NT2/D1 (cell line): ENCODE measurements at places on chromosomes 7 and 10.

DNA sequence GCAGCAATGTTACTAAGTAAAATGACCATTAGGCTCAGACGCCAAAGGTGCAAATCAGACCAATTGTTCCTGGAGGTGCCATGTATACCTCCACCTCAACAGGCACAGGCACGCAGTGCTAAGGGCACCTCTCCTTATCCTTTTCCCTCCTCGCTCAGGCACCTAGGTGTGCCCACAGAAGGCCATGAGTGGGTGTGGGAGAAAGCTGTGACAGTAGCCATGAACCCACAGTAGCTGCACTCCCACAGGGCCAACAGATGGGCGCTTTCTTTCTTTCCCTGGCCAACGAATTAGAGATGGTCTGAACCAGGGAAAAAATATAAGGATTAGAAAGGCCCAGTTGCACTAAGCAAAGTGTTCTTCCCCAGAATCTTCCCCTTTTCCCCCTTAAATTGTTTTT lies 15.5 kb upstream of the TNS3 start:
- no peak for DNase-seq

DNA sequence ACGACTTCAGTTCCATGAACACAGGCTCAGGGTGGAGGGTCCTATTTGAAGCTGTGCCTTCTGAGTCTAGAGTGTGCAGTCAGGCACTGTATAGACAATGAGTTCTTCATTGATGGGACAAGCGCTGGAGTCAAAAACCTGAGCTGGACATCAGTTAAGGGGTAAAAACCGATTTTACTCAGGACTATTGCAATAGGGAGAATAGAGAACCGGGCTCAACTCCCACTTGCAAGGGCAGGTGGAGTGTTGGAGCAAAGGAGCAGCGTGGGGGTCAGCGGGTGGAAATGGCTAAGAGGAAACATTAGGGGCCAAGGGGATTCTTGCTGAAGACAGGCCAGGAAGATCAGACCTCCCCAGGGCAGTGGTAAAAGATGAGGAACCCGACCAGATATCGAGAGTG lies 28.5 kb downstream of the PRLHR start:
- no peak for DNase-seq

DNA sequence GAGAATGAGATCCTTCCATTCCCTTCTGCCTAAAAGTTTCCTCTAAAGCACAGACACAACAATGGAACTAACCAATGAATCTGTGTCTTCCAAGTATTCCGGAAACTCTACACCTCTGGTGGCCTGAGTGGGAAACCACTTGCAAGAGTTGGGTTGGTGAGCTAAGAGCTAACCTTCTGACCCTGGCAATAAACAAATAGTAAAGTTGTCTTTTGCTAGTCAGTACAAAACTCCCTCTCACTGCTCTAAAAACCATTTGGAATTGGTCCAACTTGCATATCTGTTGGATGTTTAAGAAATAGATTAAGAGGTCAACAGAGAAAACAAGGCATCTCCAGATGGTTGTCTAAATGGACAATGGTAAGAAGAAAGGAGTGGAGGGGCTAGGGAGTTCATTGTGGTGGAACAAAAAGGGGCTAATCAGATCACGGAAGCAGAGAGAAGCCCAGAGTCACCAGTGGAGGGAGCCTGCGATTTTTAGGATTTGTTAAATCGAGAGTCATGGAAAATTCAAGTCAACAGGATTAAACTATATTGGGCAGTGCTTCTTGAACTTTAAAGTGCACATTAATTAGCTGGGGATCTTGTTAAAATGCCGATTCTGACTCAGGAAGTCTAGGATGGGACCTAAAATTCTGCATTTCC lies 192.3 kb downstream of the EVX1 start:
- no peak for DNase-seq

DNA sequence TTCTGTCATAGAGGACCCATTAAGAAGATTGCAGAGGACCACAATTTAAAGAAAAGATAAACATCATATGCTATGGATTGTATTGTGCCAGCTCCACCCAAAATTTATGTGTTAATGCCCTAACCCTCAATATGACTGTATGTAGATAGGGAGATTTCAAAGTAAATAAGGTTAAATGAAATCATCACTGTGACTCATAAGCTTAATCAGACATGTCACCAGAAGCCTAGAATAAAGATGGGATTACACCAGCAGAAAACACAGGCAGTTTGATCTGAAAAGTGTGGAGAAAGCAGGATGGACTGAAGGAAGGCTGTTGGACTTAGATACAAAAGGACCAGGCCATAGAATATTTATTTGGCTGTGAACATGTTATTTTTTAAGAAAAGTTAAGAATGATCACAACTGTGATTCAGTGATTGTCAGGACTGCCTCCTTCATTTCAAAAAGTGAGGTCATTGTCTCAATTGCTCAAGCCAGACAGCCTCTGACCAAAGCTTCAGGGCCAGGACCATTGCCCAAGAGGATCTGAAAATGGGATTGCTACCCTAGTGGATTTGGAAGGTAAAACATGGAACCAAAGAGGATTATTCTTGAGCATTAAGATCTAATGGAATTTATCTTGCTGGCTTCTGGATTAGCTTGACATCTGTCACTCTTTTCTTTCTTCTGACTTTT lies 270.8 kb upstream of the POM121L12 start:
- DNase-seq = no peak

- no peak for DNase-seq
Measured at GRCh38 chr7:925601-926000, 28.9 kb downstream of the ADAP1 start.

- no peak for DNase-seq
Measured at GRCh38 chr7:79810916-79811315, 323.7 kb upstream of the GNAI1 start.

DNA sequence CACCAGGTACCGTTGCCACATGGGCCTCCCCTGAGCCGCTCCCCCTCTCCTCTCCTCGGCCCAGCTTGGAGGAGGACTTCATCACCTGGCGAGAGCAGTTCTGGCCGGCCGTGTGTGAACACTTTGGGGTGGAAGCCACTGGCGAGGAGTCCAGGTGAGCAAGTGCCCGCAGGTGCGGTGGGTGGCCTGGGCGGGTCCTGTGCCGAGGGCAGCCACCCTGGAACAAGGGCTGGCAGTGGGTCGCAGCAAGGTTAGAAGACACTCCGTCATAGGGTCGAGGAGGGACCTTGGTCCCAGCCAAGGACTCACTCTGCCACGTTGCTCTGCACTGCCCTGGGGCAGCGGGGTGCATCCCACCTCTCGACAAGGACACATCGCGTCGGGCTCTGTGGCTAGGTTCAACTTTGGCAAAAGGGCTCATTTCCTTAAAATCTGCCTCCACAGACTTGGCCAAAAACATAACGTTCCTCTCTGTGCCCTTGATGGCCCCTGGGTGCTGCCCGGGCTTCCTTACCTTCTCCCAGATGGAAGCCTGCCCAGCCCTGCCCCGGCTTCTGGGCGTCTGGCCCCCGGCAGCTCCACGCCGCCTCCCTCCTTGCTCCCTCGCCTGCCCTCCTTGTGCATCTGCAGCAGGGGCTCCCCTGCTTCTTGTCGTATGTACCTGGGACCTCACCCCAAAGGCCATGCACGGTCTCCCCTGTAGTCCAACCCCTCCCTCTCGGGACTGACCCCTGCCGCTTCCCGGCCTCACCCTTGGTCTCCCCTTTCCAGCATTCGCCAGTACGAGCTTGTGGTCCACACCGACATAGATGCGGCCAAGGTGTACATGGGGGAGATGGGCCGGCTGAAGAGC lies 12.7 kb downstream of the TMEM120A start:
- DNase-seq = no peak

DNA sequence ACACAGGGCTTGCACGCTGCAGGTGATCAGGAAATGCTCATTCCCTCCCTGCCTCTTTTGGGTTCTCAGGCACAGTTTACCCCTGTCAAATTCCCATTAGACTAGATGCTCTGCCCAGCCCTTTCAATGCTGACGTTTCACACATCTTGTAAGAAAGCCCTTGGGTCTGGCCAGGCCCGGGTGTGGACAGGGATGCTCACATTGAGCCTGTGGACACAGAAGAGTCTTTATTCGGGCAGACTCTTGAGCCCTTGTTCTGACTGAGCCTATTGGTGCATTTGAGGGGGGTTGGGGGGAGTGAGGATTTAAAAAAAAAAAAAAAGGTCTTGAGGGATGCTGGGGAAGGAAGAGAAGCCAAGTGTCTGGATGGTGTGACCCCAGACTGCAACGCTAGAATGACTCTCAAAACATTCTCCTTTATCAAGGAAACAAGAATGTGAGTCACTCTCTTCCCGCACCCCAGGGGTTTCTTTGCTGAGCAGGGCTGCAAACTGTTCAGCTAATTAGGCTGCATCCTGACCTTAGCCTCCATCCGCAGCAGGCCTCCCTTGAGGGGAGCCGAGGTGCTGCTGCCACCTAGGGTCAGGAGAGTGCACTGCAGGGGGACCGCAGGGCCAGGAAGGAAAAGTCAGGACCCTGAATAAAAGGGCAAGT lies 53.6 kb upstream of the TMEM72 start:
- DNase-seq = peak; percentile 89

DNA sequence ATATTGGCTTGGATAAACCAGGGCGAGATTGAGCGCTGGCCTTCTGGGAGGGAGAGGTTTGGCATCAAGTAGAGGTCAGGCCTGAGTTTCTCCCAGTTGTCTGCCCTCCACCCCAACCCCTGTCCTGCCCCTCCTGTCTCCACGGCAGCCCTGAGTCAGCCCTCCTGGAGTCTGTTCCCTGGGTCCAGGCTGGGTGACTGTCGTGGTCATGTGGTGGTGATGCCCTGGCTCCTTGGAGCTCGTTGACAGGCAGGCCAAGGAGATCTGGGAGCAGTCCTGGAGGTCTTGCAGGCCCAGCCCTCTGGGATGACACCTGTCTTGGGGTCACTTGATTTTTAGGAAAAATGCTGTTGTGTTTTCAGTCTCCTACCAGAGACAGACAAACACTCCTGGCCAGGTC lies 53.6 kb upstream of the PODXL start:
- DNase-seq = no peak

DNA sequence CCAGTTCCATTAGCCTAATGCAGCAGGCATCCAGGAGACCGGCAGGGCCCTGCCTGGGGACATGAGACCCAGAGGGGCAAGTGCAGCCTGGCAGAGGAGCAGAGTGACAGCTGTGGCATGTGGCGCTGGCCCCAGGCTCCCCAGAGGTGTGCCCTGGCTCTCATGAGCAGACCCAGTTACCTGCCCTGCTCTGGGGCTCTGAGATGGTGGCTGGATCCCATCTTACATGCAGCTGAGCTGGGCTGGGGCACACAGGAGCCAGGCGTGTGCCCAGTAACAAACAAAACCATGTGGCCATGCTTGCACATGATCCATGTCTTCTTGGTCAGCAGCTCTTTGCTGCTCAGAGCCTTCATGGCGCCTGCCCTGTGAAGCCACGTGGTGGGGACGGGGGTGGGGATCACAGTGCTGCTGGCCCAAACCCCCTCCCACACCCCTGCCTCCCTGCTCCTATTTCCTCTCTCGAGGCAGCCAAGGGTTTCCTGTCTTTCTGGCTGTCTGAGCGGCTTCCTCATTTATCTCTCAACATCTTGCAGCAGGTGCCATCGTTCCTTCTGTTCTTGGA lies 40.3 kb upstream of the GTF2I start:
- peak; percentile 35 for DNase-seq

- no peak for DNase-seq
Measured at GRCh38 chr7:148886844-148887243, 2.8 kb upstream of the EZH2 start.
